Urothelium cell line (cell line): ENCODE measurements at places on chromosomes 5 and 9.

DNA sequence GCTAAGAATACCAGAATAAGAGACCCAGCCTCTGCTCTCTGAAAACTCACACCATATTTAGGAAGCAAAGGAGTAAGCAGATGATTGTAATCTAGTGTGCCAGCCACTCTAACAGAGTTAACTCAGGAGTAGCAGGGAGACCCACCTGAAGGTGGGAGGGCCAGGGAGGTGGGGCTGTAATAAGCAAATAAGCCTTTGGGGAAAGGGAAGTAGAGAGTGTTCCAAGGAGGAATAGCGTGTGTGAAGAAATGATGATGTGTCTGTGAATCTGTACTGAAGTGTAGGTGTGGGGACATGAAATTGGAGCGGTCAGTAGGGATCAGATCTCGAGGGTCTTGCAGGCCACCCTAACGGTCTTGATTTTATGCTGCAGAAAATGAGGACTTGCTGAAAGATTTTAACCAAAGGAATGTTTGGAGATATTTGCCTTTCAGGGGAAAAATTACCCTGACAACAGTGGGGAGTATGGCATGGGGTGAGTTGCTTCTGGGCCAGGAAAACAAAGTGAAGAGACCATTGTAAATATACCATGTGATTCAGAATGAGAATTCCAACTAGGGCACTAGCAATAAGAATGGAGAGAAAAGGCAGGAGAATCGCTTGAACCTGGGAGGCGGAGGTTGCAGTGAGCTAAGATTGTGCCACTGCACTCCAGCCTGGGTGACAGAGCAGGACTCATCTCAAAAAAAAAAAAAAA is 44.1 kb upstream of the FSD1L start:
- DNase-seq, result no peak

GRCh38 chr9:32384002-32384363 is 460 bp upstream of the ACO1 start:
- no peak for DNase-seq

DNA sequence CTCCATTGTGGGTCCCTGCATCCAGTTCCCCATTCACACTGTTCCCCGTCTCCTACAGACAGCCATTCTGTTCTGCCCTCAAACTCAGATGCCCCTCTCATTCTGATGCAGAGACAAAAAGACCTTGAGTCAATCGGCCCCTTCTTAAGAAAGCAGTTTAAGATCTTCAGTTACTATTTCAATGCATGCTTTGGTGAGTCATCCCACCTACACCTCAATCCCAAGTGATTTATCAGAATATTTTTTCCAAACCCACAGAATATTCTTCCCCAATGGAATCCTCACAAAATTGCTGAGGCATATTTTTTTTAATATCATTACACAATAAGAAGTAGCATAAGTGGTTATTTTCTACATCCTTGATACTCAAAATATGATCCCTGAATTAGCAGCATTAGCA is 92.4 kb upstream of the SLC1A1 start:
- no peak for DNase-seq

- no peak for DNase-seq
Observed at GRCh38 chr9:116939614-116940013, 252.5 kb downstream of the TRIM32 start.

GRCh38 chr9:92359394-92359995 is 33.7 kb downstream of the CENPP start:
- DNase-seq, result no peak
